ENCODE measurements at places on chromosomes 6 and 20. TPM values are rescaled to one million over a fixed set of nuclear protein-coding genes. Genes with fewer than 3 reads are reported as not detected.

GRCh38 chr20:1964659-1965405 is 29.0 kb downstream of the PDYN start:
- peak overlapping the region; percentile 25 for H3K27ac ChIP-seq
- H3K4me1 ChIP-seq: peaks cover 13% of the 10 kb centered on the region

DNA sequence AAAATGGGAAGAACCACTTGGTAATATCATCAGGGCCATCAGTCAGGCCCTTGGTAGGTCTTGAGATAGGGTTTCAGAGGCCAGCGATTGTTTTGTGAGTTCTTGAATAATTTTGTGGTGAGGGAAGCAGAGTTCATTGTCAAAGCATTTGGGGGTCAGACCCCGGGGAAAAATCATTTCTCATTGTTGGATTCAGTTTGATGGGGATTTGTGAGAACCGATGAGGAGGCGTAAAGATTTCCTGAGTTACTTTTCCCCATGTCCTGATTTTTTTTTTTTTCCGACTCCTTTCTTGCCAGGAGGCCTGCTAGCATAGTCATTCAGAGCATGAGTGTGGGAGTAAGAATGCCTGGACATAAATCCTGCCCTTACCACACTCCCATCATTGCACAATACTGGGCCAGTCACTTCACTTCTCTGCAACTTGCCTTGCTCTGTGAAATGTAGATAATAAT is 60.3 kb downstream of the TSHZ2 start:
- DNase-seq: no peak
- peaks cover 49% of the 10 kb centered on the region for H3K4me1 ChIP-seq
- H3K4me3 ChIP-seq: no peak overlapping the region

GRCh38 chr6:167679122-167679736 is 147.5 kb upstream of the AFDN start:
- no peaks in the 10 kb centered on the region for H3K36me3 ChIP-seq
- no peak overlapping the region for H3K27ac ChIP-seq
- no peak for DNase-seq
- no peaks in the 10 kb centered on the region for H3K4me1 ChIP-seq
- H3K4me3 ChIP-seq: no peak overlapping the region

- DNase-seq: no peak
- H3K4me3 ChIP-seq: no peak overlapping the region
- no peaks in the 10 kb centered on the region for H3K27me3 ChIP-seq
- no peak overlapping the region for H3K27ac ChIP-seq
- H3K36me3 ChIP-seq: peaks cover 3% of the 10 kb centered on the region
Measured at GRCh38 chr20:62202083-62202395, 18.0 kb downstream of the HRH3 start.

DNA sequence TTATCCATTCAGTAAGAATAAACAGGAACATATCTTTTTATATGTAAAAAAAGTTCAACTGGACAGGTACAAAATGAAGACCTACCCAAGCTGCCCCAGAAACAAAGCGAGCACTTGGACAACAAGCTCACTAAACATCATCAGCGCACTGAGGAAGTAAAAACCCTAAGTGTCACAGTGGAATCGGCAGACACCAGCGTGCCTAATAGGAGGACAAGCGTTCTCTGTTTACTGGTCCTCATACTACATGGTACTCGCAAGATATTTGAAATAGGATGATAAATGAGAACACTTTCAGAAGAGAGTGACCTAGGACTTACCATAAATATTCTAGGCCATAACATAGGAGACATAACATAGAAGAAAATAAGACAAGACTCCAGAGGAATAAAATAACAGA is 18.2 kb downstream of the MAP7 start:
- DNase-seq: no peak
- no peaks in the 10 kb centered on the region for H3K36me3 ChIP-seq
- no peak overlapping the region for H3K27ac ChIP-seq

DNA sequence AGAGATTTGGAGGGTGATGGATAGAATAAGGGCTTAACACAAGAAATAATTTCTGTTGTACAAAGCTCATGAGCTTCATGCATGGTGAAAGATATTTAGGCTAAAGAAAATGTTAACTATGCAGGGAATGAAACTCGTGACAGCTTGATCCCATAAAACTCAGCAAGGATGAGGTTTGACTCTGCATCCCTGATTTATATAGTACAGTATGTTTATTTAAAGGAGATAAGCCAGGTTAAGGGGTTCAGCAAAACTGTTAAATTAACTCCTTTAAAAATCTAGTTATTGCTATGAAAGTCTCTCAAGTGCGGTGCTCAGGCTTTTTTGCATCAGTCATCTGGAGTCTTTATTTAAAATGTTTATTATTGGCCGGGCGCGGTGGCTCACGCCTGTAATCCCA is 326.4 kb downstream of the LAMA2 start:
- H3K4me3 ChIP-seq: no peak overlapping the region
- no peak for DNase-seq
- no peak overlapping the region for H3K27ac ChIP-seq
- H3K27me3 ChIP-seq: peaks cover 5% of the 10 kb centered on the region
- no peaks in the 10 kb centered on the region for H3K4me1 ChIP-seq
- no peaks in the 10 kb centered on the region for H3K36me3 ChIP-seq

GRCh38 chr20:25287631-25288290 is 39.9 kb downstream of the PYGB start:
- H3K4me1 ChIP-seq: no peaks in the 10 kb centered on the region
- no peak overlapping the region for H3K4me3 ChIP-seq

DNA sequence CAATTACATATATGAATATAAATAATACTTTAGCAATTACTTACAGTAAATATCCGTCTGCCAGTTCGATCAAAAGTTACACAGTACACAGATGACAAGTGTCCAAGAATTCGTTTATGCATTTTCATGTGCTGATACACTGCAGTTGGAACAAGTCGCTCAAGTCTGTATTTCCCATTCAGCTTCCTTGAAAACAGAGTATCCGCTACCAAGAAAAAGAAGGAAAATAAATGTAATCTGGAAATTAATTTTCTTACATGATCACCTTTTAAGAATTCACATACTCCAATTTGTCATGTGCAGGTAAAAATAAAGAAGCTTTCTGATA is 35.3 kb downstream of the PHIP start:
- no peaks in the 10 kb centered on the region for H3K27me3 ChIP-seq
- H3K27ac ChIP-seq: no peak overlapping the region
- H3K4me3 ChIP-seq: peak overlapping the region; percentile 59

The SNX21 gene
- 2.4 TPM for total RNA-seq

GRCh38 chr20:44969300-44969894 is 3.1 kb downstream of the STK4 start:
- peak overlapping the region; percentile 99 for H3K4me3 ChIP-seq
- peaks cover 67% of the 10 kb centered on the region for H3K4me1 ChIP-seq
- H3K36me3 ChIP-seq: peaks cover 17% of the 10 kb centered on the region
- peak overlapping the region; percentile 43 for H3K27ac ChIP-seq

The JAG1 gene
- total RNA-seq: 1.0 TPM

- no peak overlapping the region for H3K27ac ChIP-seq
- DNase-seq: no peak
- H3K4me3 ChIP-seq: no peak overlapping the region
- H3K4me1 ChIP-seq: no peaks in the 10 kb centered on the region
- peaks cover 6% of the 10 kb centered on the region for H3K27me3 ChIP-seq
Measured at GRCh38 chr6:168641446-168641845, 200.5 kb downstream of the SMOC2 start.

GRCh38 chr20:15866916-15867730 is 706.1 kb downstream of the KIF16B start:
- no peaks in the 10 kb centered on the region for H3K4me1 ChIP-seq
- H3K27me3 ChIP-seq: no peaks in the 10 kb centered on the region
- no peak overlapping the region for H3K4me3 ChIP-seq
- DNase-seq: no peak
- no peak overlapping the region for H3K27ac ChIP-seq
- no peaks in the 10 kb centered on the region for H3K36me3 ChIP-seq

GRCh38 chr6:138499303-138500018 is at the start of gene NHSL1:
Gene NHSL1, minus strand, starts transcription at chr6:138499494. Its CDS starts 204 bp downstream, at chr6:138499290.
- H3K27ac ChIP-seq: no peak within 1 kb of the TSS
- H3K27me3 ChIP-seq: peaks cover 7% of the 10 kb centered on the region
- H3K4me1 ChIP-seq: no peaks in the 10 kb centered on the region
- DNase-seq: no peak

The SDCBP2 gene
- total RNA-seq: 11.0 TPM

DNA sequence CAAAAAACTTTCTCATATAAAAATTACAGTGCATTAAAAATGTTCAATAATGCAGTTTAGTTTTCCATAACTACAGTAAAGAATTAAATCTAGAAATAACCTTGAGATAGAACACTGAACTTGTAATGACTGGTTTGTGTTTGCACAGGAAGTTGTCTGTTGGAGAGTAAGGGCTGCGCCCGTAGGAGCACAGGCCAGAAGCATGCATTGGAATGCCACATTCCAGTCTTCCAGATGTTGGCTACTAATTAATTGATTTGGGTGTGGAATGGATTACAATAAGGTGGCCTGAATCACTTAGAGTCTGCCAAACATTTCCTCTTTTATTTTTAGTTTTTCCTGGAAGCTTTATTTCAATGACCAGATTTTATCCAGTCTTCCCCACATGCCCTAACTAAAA is 582.6 kb upstream of the MMS22L start:
- no peak overlapping the region for H3K4me3 ChIP-seq
- no peak for DNase-seq

GRCh38 chr6:25835442-25836283 is 3.8 kb upstream of the SLC17A1 start:
- no peak for DNase-seq
- H3K4me3 ChIP-seq: no peak overlapping the region
- no peaks in the 10 kb centered on the region for H3K36me3 ChIP-seq
- H3K4me1 ChIP-seq: peaks cover 2% of the 10 kb centered on the region

DNA sequence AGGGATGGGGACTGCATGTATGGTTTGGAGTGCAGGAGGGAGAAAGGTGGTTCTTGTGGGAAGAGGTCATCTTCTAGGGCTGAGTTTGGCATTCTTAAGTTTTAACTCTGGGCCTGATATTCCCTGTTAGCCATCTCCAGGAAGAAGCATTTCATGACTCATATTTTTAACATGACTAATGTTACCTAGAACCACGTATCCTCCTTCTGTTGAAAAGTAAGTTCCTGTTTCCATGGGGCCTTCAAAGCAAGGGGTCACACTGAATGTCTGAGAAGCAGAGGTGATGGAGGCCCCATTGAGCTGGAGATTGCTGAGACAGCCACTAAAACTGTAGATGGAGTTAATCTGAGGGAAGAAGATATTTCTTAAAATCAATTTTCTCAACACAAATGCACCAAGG is 30.2 kb downstream of the FAM229B start:
- peaks cover 3% of the 10 kb centered on the region for H3K27me3 ChIP-seq
- peak overlapping the region; percentile 14 for H3K4me3 ChIP-seq
- peaks cover 22% of the 10 kb centered on the region for H3K4me1 ChIP-seq
- peak; percentile 4 for DNase-seq
- no peaks in the 10 kb centered on the region for H3K36me3 ChIP-seq

The MDFI gene
- not detected for total RNA-seq

GRCh38 chr6:159169193-159169555 is at the start of gene FNDC1:
Gene FNDC1, plus strand, starts transcription at chr6:159169400. Its CDS starts 197 bp downstream, at chr6:159169597.
- peak; percentile 78 for DNase-seq
- peaks cover 22% of the 10 kb centered on the region for H3K4me1 ChIP-seq
- no peak within 1 kb of the TSS for H3K27ac ChIP-seq

DNA sequence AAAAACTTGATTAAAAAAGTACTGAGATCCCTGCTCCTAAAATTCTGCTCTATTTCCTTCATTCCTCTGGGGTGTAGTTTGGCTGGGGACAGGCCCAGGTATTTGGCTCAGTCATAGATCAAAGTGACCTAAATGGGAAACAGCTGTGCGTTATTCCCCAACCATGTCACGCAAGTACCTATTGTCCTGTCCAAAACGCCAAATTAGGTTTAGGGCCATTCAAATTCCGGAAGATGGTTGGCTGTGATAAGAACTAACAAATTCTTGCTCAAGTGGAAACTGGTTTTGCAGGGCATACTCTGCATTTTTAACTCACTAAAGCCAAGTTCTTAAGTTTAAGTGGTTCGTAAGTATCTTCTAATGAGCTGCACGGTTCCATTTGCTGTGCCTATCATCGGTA is 147.6 kb upstream of the TMEM170B start:
- no peak overlapping the region for H3K27ac ChIP-seq
- no peaks in the 10 kb centered on the region for H3K27me3 ChIP-seq
- H3K36me3 ChIP-seq: no peaks in the 10 kb centered on the region
- H3K4me1 ChIP-seq: peaks cover 12% of the 10 kb centered on the region
- H3K4me3 ChIP-seq: no peak overlapping the region
- no peak for DNase-seq

The CCN2 gene
- total RNA-seq: not detected

DNA sequence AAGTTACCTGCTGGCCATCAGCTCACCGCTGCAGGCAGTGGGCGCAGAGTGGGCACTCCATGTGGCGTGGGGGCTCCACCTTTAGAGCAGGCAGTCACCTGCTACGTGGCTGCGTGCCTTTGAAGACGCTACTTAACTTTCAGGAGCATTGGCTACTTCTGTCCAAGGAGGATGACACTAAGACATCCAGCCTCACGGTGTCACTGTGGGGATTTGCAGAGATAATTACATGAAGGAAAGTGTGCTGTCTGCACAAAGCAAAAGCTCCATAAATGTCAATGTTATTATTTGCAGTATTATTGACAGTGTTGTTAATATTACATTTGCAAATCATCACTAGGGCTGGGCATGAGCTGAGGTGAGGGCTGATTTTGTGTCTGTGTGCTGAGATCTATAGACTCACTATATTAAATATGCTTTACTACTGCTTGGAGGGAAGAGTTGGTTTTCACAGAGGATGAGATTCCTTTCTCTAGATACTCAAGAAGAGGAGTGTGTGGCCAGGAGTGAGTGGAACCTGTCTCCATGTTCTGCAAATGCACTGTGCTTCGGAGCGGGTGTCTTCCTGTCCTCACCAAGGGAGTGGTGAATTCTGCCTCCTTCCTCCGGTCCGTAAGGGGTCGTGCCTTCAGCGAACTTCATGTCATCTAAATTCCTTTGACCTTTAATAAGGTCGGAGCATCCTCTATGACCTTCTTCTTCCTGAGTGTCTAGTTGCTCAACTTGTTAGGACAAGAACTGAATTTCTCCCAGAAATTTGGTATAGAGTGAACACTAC is 165.8 kb upstream of the SYNDIG1 start:
- H3K36me3 ChIP-seq: no peaks in the 10 kb centered on the region
- H3K4me3 ChIP-seq: no peak overlapping the region
- H3K4me1 ChIP-seq: no peaks in the 10 kb centered on the region
- no peaks in the 10 kb centered on the region for H3K27me3 ChIP-seq
- DNase-seq: no peak
- H3K27ac ChIP-seq: no peak overlapping the region

The RHAG gene
- total RNA-seq: not detected

GRCh38 chr6:157150076-157150475 is 173.2 kb downstream of the TMEM242 start:
- DNase-seq: no peak

- H3K27ac ChIP-seq: peak overlapping the region; percentile 95
- no peaks in the 10 kb centered on the region for H3K27me3 ChIP-seq
- peaks cover 77% of the 10 kb centered on the region for H3K4me1 ChIP-seq
- DNase-seq: peak; percentile 90
- peaks cover 31% of the 10 kb centered on the region for H3K36me3 ChIP-seq
Measured at GRCh38 chr6:2940010-2940850, 31.1 kb downstream of the SERPINB6 start.

GRCh38 chr20:48800177-48800576 is 27.6 kb downstream of the PREX1 start:
- peaks cover 3% of the 10 kb centered on the region for H3K36me3 ChIP-seq
- no peak for DNase-seq
- no peaks in the 10 kb centered on the region for H3K27me3 ChIP-seq
- H3K27ac ChIP-seq: no peak overlapping the region
- peaks cover 56% of the 10 kb centered on the region for H3K4me1 ChIP-seq
- no peak overlapping the region for H3K4me3 ChIP-seq

GRCh38 chr6:82178077-82178758 is 69.3 kb downstream of the IBTK start:
- no peak for DNase-seq
- H3K27me3 ChIP-seq: no peaks in the 10 kb centered on the region
- H3K4me3 ChIP-seq: no peak overlapping the region
- H3K4me1 ChIP-seq: peaks cover 6% of the 10 kb centered on the region

Data from activated T-cell treated with anti-CD3 and anti-CD28 coated beads, Interleukin-2, amount 50 U/mL, for 72 hours (primary cell).